Mesenteric fat pad (tissue), 1 donor: ENCODE measurements at places on chromosomes 13 and 19.

DNA sequence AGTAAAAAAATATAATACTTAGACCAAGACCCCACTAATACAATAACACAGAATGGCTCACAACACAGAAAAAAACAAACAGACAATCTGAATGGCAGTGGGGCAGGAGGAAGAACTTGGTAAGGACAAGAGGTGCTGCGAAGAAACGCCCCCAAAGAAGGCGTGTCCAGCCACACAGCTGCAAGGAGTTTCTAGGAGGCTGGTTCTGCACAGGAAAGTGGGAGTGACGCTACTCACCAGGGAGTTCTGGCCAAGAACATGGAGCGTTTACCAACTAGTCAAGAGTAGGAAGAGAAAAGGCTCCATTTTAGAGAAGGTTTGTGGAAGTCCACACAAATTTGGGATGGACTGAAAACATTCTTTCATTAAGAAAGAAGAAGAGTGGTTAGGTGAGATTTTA is 95.3 kb upstream of the SLC15A1 start:
- DNase-seq: no peak

DNA sequence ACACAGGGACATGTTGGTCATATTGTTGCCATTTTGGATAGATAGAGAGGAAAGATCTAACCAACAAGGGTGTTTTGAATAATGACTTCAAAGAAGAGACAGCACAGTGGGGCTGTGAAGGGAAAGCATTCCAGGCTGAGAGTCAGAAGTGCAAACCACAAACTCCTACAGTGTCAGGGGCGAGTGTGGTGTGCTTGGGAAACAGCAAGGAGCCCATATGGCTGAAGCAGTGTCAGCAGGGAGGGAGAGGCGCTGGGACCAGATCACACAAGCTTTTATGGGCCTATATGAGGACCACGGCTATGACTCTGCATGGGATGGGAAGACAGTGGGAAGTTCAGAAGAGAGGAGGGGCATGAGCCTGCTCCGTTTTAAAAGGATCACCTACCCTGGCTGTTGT is 166.4 kb downstream of the MYO16 start:
- DNase-seq: no peak

- no peak for DNase-seq
Measured at GRCh38 chr13:45055902-45056648, 64.2 kb upstream of the GTF2F2 start.

- no peak for DNase-seq
Measured at GRCh38 chr13:51524312-51524711, 60.0 kb upstream of the WDFY2 start.

DNA sequence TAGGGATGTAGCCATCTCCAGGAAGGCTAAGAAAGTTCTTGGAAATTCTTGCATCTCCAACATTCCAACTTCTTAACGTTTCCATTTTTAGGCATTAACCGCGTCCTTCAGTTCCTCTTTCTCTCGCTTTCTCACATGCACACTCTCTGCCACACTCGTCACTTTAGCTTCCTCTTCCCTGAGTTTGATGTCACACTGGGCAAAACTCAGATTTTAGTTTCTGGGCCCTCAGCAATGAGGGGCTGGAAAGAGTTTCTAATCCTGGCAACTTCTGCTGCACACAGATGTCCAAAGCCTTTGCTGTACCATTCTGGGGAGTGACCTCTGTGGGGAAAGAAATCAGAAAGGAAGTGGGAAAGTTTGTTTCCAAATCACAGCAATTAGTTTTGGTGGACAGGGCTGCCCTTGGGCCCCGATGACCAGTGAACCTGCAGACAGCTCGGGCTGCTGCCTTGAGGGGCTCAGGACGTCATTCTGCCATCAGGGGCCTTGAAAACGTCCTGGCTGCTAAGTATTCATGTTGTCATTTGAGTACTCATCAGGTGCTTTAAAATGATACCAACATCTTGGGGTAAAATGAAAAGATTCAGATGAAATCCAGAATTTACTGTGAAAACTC is 89.3 kb downstream of the KL start:
- DNase-seq: no peak

DNA sequence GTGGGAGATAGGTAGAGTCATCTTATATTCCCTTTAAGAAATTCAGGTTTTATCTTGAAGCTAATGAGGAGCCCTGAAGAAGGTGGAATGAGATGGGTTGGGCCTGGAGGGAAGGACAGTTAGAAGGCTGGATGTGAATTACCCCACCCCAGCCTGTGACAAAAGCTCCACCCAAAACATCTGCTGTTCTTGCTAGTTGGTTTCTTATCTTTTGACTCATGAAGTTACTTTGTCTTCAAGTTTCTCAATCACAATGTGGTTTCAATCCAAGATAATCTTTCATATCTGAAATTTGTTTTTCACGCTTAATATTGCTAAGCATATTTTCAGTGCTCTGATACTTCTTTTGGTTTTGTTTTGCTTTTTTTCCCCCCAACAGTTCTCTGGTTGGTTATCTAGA is 38.3 kb upstream of the HMGB1 start:
- no peak for DNase-seq

DNA sequence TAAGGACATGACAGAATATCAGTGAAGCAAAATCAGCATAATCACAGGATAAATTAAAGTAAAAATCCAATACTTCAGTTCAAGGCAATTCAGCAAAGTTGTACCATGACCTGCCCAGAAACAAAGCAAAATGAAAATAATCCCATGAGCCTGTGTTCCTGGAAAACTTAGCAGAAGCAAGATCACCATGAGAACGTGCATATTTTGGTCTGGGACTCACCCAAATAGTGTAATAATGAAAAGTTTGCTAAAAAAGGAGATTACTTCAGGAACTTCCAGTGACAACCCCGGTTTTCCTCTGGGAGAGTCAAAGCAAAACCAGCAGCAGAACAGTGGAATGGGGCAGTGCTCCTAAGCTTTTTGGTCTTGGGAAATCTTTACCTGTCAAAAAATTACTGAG is 14.9 kb upstream of the RPL21 start:
- no peak for DNase-seq

DNA sequence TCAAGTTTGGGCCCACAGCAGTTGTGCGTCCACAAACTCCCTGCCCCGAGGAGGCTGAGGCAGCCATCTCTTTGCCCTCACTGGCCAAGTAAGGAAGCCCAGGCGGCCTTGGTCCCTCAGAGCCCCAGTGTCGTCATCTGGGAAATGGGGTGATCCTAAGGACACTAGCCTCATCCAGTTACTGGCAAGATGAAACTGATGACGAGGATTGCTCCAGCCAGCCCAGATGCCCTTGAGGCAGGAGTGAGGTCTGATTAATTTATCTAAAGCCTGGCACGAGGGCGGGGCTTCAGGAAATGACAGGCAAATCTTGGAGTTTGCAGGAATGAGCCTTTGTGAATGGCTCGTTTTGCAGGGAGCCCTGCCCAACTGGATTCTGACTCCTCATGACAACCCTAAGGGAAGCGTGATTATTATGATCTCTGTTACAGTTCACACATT is 5.6 kb downstream of the LIPE start:
- DNase-seq: no peak

- no peak for DNase-seq
Measured at GRCh38 chr13:48782429-48782840, 128.7 kb downstream of the CYSLTR2 start.

DNA sequence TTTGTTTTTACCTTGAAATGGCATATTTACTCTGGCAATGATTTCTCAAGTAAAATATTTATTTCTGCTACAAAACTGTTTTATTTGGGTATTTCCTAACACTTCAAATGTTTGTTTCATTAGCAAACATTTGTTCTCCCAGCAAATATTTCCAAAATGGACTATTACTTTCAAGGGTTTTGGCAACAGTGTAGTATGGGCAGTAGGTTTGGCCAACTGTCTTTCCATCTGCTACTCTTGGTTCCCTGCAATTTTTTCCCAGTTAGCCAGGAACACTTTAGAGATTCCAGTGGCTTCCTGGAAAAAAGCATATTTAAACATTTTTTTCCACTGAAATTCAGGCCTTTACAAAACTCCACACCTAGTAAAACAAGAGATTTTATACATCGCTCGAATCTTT is 466.6 kb downstream of the SLITRK6 start:
- no peak for DNase-seq

- no peak for DNase-seq
Measured at GRCh38 chr13:91174886-91175501, 172.5 kb upstream of the MIR17HG start.

GRCh38 chr13:39536274-39536673 is 66.7 kb downstream of the LHFPL6 start:
- DNase-seq: no peak

DNA sequence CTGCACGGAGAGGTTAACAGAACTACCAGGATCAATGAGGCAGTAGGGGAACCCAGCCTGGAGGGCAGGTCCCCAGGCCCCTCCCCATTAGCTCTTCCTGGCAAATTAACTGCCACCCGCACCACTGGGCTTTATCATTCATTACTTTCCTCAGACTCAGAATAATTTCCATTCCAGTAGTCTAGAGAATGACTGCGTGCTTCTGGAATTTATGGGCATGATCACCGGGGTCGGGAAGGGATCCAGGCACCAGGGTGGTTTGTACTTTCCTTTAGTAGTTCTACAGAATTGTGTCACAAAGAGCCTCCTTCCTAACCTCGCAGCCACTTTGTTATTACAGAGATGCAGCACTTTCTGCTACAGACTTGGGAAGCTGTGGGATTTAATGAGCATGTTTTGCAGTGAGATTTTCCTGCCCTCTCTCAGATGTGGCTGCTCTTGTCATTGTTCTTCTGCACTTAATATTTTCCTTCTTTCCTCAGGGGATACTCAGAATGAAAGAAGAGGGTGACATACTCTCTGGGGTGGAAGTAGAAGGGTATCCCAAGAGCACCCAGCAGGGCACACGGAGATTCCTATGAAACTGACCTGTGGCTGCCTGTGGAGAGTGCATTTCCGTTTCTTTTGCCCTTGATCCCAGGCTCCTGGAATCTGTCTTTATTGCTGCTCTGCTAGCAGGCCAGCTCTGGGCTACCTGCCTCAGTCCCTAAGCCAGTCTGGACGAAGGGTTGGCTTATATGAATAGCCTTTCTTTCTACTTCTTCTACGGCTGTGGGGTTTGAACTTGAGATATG is 285.0 kb upstream of the SLC10A2 start:
- DNase-seq: no peak

DNA sequence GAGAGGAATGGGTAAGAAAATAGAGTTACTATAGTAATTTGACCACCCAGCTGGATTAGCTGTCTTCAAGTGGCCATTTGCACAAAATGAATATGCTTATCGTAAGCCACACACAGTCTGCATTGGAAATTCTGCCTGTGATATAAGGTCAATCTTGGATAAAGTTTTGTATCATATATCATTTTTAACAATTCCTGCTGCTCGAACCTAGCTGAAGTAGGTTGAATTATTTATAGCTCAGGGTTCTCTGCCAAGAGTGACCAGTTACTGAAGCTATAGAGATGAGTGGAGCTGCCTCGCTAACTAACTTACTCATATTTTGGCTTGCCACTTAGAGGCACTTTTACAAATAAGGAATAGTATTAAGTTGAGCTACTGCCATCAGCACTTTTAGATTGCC is 220.9 kb downstream of the RGCC start:
- no peak for DNase-seq

- DNase-seq: no peak
Measured at GRCh38 chr19:31674503-31675192, 325.4 kb upstream of the TSHZ3 start.

- no peak for DNase-seq
Measured at GRCh38 chr19:47415953-47416642, 3.2 kb downstream of the MEIS3 start.

DNA sequence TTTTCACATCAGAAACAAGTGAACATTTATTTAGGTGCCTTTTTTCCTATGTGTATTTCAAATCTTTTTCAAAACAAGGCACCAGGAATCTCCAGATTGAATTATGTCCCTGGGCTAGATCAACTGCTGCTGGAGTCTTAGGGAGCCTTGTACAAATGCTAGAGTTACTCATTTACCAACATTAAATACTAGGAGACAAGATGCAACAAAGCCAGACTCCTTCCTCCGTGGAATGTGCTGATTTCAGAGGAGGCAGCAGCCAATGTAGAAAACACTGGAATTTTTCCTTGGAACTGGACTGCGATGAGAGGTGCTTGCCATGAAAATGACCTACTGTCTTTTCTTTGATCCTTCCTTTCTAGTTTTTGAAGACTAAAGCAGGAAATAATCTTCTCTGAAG is 1514.7 kb upstream of the MIR17HG start:
- DNase-seq: no peak

DNA sequence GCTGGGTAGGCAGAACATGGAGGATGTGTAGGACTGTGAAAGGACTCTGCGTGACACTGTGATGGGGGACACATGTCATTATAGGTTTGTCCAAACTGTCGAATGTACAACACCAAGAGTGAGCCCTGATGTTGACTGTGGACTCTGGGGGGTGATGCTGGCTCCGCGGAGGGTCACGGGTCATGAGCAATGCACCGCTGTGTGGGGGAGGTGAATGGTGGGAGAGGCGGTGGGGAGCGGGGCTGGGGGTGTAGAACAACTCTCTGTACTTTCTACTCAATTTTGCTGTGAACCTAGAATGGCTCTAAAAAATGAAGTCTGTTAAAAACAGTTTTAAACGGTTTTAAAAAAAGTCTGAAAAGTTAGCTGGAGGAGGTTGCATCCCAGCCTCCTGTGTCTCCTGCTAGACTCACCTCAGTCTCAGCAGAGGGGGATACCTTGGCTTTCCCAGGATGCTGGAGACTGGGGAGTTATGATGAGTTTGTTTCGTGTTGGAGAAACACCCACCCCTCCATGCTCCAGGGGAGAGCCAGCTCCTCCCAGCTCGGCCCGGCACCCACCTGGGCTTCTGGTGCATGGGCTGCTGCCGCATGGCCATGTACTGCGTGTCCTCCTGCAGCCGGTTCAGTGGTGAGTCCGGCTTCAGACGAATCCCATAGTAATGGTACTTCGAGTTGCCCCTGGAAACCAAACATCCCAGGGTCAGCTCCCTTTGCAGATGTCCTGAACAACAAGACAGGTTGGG is 34.7 kb upstream of the RANBP3 start:
- no peak for DNase-seq

- no peak for DNase-seq
Measured at GRCh38 chr13:114054830-114055439, 77.5 kb downstream of the RASA3 start.

- no peak for DNase-seq
Measured at GRCh38 chr13:27245610-27246009, 5.7 kb upstream of the RPL21 start.
